ENCODE measurements at places on chromosomes 5 and 9.

GRCh38 chr5:87539839-87540238 lies 127.1 kb upstream of the CCNH start:
- DNase-seq, result no peak

DNA sequence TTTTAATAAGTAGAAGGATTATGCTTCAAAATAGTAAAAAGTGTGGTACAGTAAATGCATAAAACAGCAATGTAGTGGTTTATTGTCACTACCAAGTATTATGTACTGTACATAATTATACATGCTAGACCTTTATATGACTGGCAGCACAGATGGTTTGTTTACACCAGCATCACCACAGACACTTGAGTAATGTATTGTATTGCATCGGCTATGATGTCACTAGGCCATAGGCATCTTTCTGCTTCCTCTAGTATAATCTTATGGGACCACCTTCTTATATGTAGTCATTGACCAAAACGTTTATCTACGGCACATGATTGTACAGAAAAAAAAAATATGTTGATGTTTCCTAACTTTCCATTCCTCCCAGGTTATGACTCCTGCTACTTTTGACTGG lies 31.9 kb upstream of the SSBP2 start:
- no peak for DNase-seq

- no peak for DNase-seq
Measured at GRCh38 chr9:88537761-88538091, 2.7 kb downstream of the NXNL2 start.

- no peak for DNase-seq
Measured at GRCh38 chr9:37988041-37988440, 81.0 kb downstream of the SHB start.

GRCh38 chr9:136255166-136255538 lies 9.5 kb upstream of the QSOX2 start:
- DNase-seq, result no peak
